EH (cell line): ENCODE measurements at places on chromosomes 13 and 19.

GRCh38 chr13:42215578-42216421 is 56.2 kb upstream of the AKAP11 start:
- DNase-seq: peak; percentile 55

GRCh38 chr13:112506046-112506445 is 81.9 kb downstream of the TUBGCP3 start:
- no peak for DNase-seq

- DNase-seq: no peak
These were observed 82.3 kb downstream of the FGF9 start for GRCh38 chr13:21753117-21753729.

- no peak for DNase-seq
These were observed 23.9 kb upstream of the KLF5 start for GRCh38 chr13:73034901-73035300.

GRCh38 chr19:48740164-48740972 is at the start of gene RASIP1:
RASIP1 (minus strand) TSS chr19:48740610; CDS start chr19:48740282, 328 bp downstream.
- DNase-seq: no peak

DNA sequence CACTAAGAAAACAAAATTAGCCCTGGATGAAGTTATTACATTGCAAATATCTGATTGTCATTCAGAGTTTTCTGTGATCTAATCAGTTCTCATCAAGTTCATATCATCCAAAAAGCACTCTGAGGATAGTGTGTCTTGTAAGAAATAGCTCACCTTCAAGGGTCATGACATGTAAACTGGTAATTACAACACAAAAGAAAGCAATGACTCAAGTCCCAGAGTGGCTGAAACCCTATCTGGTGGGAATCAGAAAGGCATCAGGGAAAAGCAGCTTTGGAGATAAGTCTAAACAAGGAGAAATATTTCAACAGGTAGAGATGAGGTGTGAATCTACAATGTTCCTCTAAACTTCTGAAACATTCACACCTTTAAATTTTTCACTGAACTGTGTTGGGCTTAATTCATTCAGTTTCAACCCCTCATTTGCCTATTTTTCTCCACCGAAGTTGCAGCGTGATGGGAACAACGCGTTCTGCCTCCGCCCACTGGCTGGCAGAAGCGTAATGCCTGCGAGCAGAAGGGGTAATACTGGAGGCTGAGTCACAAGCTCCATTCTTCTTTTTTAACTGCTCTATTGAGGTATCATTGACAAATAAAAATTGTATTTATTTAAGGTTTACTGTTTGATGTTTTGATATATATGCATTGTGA is 155.2 kb upstream of the IPO5 start:
- no peak for DNase-seq

DNA sequence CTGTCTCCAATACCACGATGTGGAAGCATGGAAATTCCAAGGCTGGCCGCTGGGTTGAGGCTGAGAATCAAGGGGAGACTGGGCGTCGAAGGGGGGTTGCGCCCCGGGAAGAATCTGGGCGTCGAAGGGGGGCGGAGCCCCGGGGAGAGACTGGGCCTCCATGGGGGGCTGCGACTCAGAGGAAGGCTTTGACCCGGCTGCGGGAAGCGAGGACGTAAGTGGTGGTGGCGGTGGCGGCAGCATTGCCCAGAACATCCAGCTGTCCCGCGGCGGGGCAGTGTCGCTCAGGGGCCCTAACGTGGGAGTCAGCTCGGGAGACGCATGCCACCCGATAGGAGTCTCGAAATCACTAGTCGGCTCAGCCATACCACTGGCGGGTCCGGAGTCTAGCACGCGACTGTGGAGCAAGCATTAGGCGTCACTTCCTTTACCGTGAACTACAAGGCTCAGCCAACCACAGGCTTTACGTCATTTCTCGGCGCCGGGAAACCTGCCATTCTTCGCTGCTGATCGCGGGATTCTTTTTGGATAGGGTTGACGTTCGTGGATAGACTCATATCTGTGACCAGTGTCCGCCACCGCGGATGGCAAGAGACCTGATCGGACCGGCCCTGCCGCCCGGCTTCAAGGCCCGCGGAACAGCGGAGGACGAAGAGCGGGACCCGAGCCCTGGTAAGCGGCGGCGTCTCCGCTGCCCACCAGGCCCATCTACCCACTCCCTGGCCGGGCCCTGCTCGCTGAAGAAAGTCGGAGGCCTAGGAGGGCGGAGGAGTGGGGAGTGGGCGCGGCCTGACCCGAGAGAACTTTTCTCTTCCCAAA is at the start of the genes GPALPP1 and NUFIP1:
Gene GPALPP1 (plus strand): TSS at position 468 of the 819 bp plus-strand sequence. CDS start 117 bp downstream, at position 585.
Gene NUFIP1 (minus strand): TSS at position 401 of the 819 bp plus-strand sequence. CDS start 35 bp downstream, at position 366.
- peak; percentile 96 for DNase-seq

DNA sequence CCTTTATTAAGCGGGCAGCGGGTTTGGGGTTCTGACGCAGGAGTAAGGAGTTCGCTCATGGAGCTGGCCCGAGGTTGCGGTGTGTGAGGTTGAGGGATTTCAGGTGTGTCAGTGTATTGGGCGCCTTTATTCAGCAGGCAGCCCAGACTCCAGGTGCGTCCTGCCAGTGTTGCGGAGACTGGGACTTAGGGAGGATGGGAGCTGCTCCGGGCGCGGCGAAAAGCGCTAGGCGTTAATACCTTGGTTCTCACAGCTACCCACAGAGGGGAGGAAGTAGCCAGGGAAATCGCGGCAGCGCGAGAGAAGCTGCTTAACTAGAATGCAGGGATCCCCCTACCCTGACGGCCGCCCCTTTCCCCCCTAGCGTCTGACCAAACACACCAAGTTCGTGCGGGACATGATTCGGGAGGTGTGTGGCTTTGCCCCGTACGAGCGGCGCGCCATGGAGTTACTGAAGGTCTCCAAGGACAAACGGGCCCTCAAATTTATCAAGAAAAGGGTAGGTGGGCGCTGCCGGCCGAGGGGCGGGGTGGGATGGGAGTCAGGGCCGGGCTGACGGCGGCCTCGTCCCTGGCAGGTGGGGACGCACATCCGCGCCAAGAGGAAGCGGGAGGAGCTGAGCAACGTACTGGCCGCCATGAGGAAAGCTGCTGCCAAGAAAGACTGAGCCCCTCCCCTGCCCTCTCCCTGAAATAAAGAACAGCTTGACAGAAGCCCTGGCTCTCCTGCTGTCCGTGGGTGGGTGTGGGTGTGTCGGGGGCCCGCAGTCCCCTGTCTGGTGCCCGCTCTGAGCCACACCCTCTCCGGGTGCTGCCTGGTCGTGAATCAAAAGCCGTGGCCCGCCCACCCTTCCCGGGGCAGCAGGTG is 1.1 kb downstream of the RPL36 start:
- peak; percentile 62 for DNase-seq

DNA sequence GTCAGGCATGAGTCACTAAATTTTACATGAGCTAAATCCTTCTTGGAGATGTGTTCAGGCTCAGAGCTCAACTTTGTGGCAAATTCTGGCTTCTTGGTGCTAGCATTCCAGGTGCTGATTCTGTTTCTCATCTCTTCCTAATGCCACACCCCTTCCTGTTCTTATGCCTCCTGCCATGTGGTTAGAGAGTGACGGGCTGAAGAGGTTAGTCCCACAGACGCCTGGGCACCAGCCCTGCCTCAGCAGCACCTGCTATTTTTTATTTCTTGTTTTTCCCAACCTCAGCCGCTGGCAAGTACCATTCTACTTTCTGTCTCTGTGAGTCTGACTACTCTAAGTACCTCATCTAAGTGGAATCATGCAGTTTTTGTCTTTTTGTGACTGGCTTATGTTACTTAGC is 329.5 kb downstream of the KCNRG start:
- DNase-seq: no peak

- no peak for DNase-seq
These were observed at the start of gene MATK for GRCh38 chr19:3785938-3786824. MATK (minus strand) TSS chr19:3786381; CDS start chr19:3785135, 1,246 bp downstream.

- no peak for DNase-seq
These were observed 35.2 kb downstream of the C13orf46 start for GRCh38 chr13:113938716-113939115.

DNA sequence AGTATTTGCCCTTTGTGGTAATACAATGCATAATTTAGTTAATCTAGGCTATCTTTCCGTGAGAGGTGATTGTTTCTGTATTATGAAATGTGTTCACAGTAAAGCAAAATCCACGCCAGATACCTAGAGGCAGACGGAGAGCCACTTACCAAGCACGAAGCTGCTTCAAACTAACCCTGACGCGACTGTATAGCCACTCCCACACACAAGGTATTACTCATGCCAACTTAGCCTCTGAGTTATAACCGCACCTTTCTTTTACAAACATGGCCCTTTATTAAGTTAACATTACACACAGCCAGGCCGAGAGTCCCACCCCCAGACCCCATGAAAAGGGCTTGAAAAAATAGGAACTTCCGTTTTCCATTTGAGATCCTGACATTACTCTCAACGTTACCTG is 185.7 kb downstream of the ABCC4 start:
- no peak for DNase-seq

DNA sequence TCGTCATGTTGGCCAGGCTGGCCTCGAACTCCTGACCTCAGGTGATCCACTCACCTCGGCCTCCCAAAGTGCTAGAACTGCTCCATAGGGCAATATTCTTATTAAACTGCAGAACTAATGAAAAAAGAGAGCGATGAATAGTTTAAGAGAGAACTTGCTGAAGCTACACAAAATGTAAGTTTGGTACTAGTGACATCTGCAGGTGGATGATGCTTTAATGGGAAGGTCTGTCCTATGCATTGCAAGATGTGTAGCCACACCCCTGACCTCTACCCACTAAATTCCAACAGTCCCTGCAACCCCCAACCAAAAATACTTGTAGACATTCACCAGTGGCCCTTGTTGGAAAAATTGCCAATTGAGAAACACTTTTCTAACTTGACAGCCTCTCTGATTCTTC is 117.8 kb downstream of the NALCN start:
- DNase-seq: no peak
